ENCODE measurements at places on chromosomes 4 and X.

DNA sequence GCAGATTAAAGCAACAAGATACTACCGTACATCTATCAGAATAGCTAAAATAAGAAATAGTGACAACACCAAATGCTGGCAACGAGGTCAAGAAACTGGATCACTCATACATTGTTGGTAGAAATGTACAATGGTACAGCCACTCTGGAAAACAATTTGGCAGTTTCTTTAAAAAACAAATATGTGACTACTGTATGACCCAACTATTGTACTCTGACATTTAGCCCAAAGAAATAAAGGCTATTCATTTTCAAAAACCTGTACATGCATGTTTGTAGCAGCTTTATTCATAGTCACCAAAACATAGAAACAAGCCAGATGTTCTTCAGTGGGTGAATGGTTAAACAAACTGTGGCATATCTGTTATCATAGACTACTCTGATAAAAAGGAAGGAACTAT, 8.2 kb downstream of the CLCN3 start:
- no peak for DNase-seq

DNA sequence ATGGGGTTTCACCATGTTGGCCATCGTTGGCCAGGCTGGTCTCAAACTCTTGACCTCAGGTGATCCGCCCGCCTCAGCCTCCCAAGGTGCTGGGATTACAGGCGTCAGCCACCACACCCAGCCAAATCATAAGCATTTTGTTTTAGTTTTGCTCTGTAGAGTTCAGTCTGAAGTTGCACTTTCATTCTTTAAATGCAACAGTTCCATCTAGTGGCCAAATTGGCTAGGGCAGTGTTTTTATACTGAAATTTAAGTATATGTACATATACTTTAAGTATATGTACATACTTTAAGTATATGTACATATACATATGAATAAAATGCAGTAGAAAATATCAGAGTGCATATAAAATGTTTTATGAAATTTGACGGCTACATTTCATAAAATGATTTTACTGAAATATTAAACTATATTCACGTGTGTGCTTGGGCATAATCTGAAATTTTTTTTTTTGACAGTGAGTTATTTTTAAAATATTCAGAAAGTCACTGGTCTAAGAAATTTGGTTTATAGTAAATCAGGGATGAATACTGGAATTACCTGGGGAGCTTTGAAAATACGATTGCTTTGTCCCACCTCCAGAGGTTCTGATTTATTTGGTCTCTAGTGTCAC, 145.5 kb downstream of the NWD2 start:
- no peak for DNase-seq

DNA sequence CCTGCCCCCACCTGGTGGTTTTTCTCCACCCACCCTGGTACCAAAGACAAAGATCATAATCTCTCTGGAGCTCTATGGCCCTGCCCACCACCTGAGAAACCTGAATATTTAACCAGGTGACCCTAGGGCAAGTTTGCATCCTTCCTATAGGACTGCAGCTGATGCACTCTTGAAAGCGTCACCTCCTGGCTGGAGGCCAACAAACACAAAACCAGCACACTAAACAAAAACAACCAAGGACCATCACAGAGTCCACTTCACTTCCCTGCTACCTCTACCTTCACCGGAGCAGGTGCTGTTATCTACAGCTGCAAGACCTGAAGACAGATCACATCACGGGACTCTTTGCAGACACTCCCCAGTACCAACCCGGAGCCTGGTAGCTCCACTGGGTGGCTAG, 296.7 kb upstream of the FGF13 start:
- no peak for DNase-seq

- DNase-seq = no peak
These were observed 170.9 kb upstream of the NAP1L5 start for GRCh38 chr4:88868510-88868909.

GRCh38 chr4:73762409-73762808, 22.0 kb downstream of the CXCL8 start:
- DNase-seq = no peak

DNA sequence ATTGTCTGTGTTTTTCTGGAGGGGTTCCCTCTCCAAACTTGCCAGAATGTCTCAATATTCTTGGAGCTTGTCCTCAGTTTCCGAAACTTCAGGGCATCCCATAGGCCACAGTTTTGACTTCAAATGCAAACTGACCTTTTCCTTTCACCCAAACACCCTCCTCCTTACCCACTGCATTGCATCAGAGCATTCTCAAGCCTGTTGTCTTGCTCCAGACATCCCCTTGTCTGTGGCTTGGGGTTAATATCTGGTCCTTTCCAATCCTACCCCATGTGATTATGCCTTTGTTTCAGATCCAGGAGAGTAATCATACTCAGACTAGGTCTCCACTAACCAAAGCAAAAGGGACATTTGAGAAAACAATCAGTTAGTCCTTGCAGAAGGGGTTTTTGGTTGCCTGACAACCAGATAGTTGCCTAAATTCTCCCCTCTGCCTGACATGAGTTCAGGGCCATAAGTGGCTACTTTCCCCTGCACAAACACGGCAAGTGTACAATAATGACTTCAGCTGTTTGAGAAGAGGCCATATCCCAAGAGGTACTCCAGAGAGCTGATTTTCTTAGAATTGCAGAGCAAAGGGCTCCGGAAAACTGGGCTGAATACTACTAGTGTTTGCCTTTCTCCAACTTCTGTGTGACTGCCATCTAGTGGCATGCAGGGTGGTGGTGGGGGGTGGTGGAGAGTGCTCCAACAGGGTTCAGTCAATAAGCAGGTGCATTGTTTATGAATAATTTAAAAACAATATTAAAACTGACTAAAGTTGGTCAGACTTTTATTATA, 130.2 kb downstream of the CHRDL1 start:
- DNase-seq = no peak

GRCh38 chrX:109847257-109848187, 114.5 kb upstream of the ACSL4 start:
- no peak for DNase-seq

DNA sequence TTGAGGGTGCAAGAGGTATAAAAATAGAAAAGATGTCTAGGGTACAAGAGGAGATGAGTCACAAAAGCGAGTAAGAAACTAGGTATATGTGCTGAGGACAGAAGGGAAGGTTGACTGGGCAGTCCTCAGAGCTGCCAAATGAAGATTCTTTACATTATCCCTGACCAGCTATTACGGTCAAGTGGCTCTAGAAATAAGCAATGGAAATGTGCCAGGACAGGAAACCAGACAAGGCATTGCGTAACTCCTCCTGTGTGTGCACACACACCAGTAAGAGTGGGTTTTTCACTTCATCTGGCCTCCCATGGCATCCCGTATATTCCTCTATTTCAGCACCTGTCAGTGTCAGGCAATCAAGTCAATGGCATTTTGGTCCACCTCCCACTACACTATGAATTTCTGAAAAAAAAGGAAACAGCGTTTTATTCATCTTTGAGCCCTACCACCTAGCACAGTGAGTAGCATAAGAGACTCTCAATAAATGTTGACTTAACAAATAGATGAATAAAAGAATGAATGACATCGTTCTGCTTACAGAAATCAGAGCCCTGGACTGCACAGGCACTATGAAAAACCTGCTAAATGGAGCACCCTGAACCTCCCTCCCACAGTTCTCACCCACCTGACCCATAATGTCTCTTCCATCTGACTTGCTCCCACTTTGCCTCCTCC, 62.6 kb upstream of the KLF3 start:
- no peak for DNase-seq

GRCh38 chr4:121278811-121279368, 101.9 kb downstream of the QRFPR start:
- no peak for DNase-seq

DNA sequence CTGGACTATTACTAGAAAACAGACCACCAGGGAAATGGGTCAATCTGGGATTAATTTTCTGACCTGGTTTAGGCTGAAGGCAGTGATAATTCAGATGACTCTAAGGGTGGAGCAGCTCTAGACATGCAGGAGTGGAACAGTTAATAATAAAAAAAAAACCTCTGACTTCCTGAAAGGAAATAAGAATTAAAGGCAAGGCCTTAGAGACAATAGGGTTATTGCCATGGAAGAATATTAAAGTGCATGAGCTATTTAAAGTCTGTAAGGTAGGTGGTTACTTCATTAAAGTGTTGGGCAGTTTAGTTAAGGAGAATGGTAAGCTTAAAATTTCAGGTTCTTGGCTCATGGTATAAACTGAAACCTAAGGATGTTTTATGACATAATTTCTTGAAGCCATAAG, 14.6 kb upstream of the ADH5 start:
- DNase-seq = no peak

DNA sequence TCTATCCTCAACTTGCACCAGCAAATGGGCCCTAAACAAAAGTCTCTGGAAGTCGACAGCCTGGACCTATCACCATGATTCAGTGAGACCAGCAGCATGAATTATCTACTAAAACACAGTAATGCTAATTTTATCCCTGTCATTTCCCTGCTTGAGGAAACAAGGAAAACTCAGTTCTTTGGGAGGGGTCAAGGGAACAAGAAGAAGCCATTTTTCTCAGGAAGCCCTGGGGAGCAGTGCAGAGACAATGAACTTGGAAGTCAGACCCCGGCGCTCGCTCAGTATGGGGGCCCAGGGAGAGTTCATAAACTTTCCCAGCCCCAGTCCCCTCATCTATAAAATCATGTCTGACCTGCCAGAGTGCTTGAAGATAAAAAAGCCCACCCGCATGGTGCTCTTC, 50.4 kb downstream of the DCTD start:
- no peak for DNase-seq

DNA sequence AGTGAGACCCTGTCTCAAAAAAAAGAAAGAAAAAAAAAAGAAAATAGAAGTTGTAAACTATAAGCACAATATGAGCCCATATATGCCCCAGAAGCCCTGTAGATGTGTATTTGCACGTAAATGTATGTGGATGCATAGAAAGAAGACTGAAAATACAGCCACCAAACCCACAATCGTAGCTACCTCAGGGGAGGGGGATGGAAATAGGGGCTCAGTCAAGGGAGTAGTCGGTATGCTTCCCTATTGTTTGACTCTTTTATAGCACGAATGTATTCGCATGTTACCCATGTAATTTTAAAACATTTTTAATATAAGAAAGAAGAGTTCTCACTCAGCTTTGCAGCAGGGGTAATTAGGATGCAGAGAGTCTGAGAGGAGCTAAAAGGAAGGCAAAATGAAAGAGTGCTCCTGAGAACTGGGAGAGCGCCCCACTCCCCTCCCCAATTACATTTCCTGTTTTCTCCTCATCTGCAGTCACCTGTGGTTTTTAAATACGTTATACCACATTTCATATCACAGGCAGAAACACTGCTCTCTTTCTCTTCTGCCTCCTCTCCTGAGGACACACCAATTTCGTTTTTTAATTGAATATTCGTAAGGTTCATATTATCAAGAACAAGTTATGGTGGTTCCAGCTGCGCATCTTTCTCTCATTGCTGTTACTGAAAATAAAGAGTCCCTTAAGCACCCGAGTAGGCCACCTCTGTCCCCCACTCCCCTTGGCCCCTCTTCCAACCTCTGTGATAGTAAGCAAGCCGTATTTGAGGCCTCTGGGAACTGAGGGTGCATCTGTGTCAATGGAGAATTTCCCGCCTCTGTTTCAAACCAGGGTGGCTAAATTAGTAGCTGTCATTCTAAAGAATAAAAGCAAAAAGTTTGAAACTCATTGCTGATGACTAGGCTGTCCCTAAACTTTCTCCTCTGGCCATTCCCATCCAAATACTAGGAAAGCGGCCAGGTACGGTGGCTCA, 10.7 kb downstream of the SEPTIN6 start:
- DNase-seq = no peak

DNA sequence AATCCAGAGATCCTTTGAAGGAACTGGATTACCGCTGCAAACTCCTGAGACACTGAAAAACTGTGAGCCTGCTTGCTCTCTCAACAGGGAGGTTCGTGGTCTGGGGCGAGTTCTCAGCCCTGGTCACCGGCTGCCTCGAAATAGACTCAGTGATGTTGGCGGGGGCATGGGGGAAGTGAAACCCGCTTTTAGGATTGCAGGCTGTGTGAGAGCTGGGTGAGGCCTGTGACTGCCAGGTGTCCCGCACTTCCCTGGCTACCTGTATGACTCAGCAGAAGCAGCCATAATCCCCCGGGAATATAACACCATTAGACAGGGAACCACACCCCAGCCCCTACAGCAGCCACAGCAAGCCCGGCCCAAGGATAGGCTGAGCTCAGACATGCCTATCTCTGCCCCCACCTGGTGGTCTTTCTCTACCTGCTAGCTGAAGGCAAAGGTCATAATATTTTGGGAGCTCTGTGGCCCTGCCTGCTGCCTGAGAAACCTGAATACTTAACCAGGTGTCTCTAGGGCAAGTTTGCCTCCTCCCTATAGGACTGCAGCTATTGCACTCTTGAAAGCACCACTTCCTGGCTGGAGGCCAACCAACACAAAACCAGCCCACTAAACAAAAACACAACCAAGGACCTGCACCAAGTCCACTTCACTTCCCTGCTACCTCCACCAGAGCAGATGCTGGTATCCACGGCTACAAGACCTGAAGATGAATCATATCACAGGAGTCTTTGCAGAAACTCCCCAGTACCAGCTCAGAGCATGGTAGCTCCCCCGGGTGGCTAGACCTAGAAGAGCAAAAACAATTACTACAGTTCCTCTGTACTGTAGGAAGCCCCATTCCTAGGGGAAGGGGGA, 202.0 kb downstream of the RRAGB start:
- no peak for DNase-seq

- no peak for DNase-seq
These were observed 21.2 kb upstream of the TAB3 start for GRCh38 chrX:30910124-30910860.

DNA sequence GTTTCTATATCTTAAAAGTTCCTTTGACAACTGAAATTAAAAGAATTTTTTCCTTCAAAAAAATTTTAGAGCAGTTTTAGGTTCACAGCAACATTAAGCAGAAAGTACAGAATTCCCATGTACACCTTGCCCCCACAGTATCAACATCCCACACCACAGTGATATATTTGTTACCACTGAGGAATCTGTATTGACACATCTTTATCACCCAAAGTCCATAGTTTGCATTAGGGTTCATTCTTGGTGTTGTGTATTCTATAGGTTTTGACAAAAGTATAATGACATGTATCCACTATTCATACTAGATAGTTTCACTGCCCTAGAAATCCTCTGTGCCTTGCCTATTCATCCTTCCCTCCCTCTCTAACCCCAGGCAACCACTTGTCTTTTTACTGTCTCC, 43.7 kb downstream of the FNIP2 start:
- no peak for DNase-seq

- DNase-seq = no peak
These were observed 223.5 kb upstream of the MBNL3 start for GRCh38 chrX:132712350-132712749.

- no peak for DNase-seq
These were observed 44.1 kb upstream of the SH3RF1 start for GRCh38 chr4:169314906-169315305.

- DNase-seq = no peak
These were observed 6.1 kb upstream of the SRPK3 start for GRCh38 chrX:153774576-153775292.

- no peak for DNase-seq
These were observed 126.3 kb upstream of the EMCN start for GRCh38 chr4:100644150-100644549.
